CD4-positive, alpha-beta T cell treated with Interleukin-10 for 1 hour (primary cell): ENCODE measurements at places on chromosomes 3 and 15.

- no peak for DNase-seq
Observed at GRCh38 chr3:98612996-98613517, 19.6 kb upstream of the CPOX start.

DNA sequence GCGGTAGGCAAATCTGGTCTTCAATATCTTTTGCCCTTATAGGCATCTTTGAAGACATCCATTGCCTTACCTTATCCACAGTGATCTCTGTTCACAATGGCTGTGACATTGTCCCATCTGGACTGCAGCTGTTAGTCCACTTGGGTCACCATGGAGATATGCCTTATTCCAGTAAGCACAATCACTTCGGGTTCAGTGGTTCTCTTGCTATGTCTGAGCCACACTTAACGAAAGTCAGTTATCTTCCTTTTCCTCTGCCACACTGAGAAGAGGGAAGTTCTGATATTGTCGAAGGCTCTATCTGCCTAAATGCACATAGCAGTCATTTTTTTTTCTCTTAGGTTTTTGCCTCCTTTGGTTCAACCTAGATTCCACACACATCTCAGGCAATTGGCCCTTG lies 119.0 kb upstream of the SATB1 start:
- no peak for DNase-seq

GRCh38 chr3:162171970-162172369 lies 675.4 kb downstream of the OTOL1 start:
- DNase-seq, result no peak

DNA sequence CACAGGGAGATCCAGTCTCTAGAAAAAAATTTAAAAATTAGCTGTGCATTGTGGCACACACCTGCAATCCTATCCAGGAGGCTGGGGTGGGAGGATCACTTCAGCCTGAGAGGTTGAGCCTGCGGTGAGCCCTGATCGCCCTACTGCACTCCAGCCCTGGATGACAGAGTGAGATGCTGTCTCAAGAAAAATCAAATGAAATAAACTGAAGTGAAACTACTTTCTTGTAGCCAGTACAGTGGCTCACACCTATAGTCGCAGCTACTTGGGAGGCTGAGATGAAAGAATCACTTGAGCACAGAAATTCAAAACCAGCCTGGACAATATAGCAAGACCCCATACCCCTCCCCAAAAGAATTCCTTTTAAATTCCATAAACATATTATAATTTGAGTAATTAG lies 35.4 kb downstream of the SMARCC1 start:
- DNase-seq, result no peak

DNA sequence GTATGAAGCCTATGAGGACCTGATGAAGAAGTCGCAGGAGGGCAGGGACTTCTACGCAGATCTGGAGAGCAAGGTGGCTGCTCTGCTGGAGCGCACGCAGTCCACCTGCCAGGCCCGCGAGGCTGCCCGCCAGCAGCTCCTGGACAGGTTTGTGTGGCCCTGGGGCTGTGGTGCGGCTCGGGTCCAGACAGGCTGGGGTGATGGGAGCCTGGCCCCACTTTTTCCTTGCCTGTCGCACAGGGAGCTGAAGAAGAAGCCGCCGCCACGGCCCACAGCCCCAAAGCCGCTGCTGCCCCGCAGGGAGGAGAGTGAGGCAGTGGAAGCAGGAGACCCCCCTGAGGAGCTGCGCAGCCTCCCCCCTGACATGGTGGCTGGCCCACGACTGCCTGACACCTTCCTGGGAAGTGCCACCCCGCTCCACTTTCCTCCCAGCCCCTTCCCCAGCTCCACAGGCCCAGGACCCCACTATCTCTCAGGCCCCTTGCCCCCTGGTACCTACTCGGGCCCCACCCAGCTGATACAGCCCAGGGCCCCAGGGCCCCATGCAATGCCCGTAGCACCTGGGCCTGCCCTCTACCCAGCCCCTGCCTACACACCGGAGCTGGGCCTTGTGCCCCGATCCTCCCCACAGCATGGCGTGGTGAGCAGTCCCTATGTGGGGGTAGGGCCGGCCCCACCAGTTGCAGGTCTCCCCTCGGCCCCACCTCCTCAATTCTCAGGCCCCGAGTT lies 29.0 kb downstream of the PTPN23 start:
- no peak for DNase-seq

DNA sequence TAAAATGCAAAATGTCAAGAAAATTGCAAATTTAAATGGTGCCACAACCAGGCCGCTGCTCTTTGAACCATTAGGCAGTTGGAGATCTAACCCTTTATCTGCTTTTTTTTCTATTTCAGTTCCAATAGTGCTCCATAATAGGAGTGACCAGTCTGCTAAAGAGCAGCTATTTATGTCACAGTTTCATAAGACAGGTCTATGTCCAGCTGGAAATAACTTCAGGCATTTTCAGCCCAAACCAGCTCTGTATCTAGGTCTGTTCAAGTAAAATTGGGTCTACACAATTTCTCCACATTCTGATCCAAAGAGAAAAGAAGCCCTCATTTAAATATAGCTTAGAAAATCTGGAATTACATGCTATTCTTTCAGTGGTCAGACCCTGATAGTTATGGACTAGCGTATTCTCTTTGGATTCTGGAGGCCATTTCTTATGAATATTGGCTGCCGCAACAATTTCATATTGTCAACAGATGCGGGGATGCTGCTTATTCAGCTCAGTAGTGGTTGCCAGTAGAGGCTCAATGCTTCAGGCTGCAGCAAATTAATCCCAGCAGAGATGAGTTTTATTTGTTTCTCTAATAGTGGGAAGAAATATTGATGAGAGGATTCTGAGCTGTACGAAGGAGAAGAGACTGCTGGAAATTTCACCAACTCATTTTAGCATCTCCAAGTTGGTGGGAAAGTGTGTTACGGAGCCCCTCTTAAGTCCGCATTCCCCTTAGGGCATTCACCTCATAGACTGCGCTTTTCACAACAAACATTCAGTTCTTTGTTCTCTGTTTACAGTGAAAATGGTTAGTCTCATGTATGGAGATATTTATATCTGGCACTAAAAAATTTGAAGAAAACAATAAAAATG lies 887.0 kb downstream of the ROBO1 start:
- no peak for DNase-seq

DNA sequence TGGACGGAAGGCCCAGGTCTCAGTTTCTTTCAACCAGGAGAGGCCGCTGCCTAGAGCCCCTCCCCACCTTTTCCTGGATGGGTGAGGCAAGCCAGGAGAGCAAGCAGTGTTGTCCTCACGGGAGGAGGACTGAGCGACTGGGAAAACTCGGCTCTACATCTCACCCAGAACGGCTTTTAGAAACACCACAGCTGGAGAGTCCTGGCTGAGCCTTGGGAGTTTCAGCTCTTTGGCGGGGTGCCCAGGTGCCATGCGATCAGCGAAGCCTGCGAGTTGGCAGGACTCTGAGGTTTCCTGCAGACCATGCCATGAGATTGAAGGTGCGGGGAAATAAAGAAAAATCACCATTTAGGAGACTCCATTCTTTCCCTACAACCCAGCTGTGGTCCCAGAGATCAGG lies 26.0 kb downstream of the PPCDC start:
- no peak for DNase-seq

DNA sequence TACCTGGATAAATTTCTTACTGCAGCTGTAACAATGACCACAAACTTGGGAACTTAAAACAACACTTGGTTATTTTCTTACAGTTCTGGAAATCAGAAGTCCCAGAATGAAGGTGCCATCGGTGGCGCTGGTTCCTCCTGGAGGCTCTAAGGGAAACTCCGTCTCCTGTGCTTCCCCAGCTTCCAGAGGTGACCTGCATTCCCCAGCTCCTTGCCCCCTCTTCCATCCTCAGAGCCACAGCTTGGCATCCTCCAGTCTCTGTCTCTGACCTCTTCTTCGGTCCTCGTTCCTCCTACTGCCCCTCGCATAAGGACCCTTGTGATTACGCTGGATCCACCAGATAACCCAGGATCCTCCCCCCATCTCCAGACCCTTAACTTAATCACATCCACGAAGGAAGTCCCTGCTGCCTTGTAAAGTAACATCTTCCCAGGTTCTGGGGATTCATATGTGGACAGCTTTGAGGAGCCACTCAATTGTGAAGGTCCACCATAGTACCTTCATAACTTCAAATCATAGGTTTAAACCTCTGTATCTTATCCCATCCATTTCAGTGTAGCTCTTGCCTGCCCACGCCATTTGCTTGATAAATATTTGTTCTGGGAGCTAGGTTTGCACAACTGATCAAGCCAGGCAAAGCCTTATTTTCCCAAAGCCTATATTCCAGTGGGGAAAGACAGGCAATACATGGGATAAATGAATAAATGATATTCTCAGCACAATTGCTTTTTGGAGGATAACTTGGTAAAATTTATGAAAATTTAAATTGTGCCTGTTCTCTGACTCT lies 34.8 kb downstream of the KLF15 start:
- DNase-seq, result no peak

DNA sequence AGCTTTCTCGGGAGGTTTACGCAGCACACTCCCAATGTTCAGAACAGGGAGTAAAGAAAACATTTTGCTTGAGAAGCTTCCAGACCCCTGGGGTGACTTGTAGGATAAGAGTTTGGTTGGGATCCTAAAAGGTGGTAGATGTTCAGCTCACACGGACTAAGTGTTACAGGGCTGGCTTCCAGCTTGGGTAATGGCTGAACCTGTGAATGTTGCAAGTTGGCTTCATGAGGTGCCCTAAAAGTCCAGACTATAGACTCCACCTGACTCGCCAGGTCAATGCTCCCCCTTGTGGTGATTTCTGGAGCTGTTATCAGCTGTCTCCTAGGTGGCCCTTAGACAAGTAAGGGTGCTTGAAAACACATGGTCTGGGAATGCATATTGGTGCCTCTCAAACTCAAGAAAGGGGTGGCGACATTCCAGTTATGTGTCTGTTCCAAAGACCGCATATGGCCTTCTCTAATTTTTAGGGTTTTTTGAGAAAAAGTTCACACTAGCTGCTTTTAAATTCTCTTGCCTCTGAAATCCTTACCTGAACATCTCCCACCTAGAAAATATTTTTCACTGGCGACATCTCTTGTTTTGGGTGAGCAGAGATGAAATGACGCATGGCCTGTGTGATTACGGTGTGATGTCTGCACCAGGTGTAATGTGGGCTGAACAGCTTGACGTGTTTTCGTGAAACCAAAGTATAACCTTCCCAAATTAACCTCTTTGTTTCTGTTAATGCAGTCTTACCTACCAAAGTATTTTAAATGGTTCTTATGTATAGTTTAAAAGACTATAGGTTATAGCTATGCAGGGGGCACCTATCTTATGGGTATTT lies 175.7 kb upstream of the KBTBD8 start:
- DNase-seq, result peak; percentile 72

DNA sequence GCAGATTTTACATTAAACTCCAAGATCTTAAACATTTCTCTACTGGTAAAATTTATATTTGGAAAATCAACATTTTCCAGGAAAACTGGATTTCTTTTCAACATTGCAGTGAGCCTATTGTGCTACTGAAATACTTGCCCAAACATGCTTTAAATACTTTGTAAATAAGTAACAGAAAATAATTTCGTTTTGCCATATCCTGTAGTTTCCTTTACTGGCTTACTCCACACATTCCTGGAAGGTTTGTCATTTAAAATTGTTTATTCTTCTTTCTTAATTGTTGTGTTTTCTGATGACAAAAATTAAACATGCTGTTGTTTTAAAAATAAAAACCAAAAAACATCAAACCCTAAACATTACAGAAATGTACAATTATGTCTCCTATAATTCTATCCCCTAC lies 22.0 kb downstream of the ACAD11 start:
- no peak for DNase-seq

DNA sequence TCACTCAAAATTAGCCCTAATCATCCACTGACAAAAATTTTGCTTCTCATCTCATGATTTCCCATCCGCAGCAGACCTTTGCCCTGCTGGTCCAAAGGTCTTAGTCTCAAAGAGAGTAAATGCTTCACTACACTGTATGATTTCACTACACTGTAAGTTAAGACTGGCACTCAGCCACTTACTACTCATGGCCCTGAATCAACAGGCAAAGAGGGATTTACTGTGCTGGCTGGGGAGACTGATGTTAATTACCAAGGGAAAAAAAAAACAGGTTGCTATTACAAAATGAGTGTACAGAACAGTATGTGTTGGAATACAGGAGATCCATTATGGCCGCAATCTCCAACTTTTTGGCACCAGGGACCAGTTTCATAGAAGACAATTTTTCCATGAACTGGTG lies 214.8 kb downstream of the ZMAT3 start:
- DNase-seq, result no peak

- DNase-seq, result no peak
Observed at GRCh38 chr3:140871022-140871421, 70.6 kb upstream of the SLC25A36 start.

DNA sequence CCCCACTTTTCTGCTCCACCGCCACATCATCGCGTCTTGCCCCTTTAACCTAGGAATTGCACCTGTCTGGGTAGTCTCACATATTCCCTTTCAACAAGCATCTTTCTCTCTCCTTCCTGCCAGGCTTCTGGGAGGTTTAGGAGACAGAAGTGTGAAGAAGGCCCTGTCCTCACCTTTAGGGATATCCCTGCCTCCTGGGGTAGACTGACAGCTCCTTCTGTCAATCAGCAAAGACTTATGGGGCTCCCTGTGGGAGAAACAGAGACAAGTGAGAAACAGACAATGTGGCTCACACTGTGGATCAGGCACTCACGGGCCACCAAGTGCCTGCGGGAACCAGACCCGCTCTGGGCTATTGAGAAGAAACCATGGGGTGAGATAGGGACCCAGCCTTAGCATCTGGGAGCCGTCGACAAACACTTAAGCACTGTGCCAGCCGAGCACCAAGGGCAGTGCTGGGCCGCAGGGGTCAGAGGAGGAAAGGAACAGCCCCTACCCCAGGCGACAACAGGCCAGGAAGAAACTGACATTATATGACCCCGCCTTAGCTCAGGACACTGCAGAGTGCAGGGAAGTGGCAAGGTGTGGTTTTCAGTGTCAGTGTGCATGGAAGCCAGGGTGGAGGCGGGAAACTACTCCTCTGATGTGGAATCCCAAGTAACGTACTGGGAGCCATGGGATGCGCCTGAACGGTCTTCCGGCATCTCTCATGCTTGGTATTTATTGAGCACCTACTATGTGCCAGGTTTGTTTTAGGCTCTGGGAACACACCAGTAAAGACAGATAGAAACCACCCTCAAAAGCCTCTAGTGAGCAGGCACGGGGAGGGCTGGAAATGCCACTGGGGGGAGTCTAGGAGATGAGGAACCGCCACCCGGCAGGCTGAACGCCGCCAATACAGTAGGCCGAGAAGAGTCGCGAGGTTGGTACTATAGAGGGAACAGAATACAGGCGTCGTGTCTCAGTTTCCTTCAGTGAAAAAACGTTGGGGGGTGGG lies 1.8 kb downstream of the EFCC1 start:
- no peak for DNase-seq

- DNase-seq, result peak; percentile 71
Observed at GRCh38 chr15:101320501-101321052, 25.5 kb upstream of the SNRPA1 start.
